ENCODE measurements at places on chromosomes 11 and 22.

- DNase-seq: no peak
Observed at GRCh38 chr11:27409049-27409448, 46.0 kb upstream of the CCDC34 start.

DNA sequence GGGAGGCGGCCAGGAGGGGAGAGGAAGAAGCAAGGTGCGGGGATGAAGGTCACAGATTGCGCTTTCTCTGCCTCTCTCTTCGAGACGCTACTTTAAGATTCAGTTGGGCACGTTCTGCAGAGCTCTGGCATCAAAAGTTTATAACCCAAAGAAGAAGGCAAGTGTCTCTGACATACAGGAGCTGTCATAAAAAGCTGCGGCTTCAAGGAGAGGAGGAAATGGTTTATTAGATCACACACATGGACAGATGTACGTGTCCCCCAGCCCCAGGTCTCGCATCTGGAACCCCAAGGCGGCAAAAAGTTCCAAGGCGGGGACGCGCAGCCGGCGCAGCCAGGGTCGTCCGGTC is 589.0 kb downstream of the OPCML start:
- DNase-seq: no peak

GRCh38 chr11:104060004-104060794 is 23.8 kb downstream of the DDI1 start:
- DNase-seq: no peak

DNA sequence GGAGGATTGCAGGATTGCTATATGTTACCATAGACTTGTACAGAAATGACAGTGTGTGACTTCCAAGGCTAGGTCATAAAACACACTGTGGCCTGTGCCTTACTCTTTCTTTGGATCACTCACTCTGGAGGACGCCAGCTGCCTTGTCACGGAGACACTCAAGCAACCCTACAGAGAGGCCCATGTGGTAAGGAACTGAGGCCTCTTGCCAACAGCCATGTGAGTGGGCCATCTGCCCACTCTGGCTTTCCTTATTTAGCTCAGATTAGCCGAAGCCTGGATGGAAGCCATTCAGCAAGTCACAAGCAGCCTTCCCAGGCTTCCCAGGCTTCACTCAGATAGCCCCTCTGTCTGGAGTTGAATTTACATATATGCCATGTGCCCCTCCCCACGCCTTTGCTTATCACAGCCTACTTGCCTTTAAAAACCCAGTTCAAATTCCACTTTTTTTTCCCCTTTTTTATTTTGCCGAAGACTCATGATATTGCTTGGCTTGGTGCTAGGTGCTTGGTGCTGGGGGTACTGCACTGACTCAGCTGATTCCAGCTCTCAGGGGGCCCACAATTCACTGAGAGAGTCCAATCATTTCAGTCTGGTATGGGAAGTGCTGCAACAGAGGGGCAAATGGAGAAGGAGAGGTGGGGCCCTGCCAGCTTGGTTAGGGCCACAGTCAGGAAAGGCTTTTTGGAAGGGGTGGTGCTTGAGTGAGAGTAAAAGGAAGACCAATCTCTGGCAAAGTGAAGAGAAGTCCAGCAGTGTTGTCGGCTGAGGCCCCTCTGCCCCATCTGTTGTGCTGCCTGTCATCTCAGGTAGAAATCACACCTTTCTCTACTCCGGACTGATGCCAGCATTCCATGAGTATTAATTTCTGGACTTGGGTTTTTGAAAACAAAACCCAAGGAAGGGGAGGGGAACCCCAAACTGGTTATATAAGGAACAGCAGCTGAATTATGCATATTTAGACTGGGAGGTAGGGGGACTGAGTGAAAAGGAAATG is 14.5 kb upstream of the P4HA3 start:
- peak; percentile 86 for DNase-seq

GRCh38 chr22:22786301-22787115 is 101.1 kb upstream of the IGLL5 start:
- peak; percentile 4 for DNase-seq

- DNase-seq: no peak
Observed at GRCh38 chr22:32542677-32543357, 68.2 kb downstream of the FBXO7 start.

GRCh38 chr11:65329478-65329877 is 4.2 kb upstream of the DPF2 start:
- DNase-seq: no peak

GRCh38 chr22:49111085-49111484 is 716.6 kb downstream of the BRD1 start:
- no peak for DNase-seq

DNA sequence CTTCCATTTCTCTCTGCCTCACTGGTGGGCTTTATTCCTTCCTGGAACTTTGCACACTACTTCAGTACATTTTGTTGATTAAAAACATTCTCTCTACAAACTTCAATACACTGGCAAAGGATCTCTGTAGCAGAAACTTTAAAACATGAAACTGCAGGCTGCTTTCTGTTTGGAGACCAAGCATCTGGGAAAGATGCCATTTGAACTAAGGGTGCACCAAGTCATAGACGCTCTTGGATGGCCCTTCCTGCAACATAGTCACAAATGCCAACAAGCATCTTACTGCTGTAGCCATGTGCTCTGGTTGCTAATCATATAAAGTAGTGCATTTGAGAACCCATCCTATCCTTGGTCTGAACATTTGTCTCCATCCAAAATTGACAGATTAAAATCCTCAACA is 56.4 kb downstream of the SNX19 start:
- no peak for DNase-seq

GRCh38 chr11:95563859-95564258 is 225.7 kb downstream of the FAM76B start:
- no peak for DNase-seq

DNA sequence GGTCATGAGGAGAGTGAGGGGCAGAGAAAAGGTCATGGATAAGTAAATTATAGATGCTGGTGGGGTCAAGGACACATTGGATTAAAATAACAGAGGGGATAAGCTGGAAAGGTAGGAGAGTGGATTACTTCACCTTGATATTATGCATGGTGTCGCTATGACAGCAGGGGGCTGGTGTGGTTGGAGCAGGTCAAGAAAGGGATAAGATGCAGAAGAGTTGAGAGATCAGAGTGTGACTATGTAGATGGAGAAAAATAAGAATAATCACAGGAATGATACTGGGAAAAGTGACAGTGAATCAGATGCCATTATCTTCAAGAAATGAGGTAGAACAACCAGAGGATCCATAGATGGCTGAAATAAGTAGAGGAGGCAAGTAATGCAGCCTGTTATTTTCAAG is 29.4 kb upstream of the AMOTL1 start:
- no peak for DNase-seq

DNA sequence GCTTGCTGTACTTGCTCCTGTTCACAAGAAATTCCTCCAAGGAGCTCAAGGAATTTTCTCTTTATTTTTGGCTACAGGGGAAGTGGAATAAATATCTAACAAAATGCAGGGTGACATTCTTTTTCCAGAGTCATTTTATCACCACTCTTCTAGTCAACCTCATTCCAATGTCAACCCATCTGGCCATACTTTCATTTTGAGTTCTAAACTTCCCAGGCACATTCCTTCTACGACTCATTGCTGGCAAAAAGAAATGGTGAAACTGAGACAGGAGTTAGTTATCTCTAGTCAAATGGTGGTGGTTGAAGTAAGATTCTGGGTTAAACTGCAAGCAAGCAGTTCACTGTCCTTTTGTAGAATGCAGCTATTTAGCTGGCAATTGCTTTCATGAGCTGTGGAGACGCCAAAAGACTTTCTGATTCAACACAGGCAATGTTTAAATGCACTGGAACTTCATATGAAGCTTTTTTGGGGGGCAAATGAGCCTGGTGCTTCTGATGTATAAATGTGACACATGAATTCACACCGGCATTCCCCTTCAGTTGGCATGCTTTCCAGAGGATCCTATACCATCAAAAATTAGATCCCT is 304.6 kb downstream of the CADM1 start:
- no peak for DNase-seq

- no peak for DNase-seq
Observed at GRCh38 chr11:85626496-85626895, 648 bp downstream of the DLG2 start.

- DNase-seq: no peak
Observed at GRCh38 chr22:46824344-46824909, 62.0 kb downstream of the TBC1D22A start.

DNA sequence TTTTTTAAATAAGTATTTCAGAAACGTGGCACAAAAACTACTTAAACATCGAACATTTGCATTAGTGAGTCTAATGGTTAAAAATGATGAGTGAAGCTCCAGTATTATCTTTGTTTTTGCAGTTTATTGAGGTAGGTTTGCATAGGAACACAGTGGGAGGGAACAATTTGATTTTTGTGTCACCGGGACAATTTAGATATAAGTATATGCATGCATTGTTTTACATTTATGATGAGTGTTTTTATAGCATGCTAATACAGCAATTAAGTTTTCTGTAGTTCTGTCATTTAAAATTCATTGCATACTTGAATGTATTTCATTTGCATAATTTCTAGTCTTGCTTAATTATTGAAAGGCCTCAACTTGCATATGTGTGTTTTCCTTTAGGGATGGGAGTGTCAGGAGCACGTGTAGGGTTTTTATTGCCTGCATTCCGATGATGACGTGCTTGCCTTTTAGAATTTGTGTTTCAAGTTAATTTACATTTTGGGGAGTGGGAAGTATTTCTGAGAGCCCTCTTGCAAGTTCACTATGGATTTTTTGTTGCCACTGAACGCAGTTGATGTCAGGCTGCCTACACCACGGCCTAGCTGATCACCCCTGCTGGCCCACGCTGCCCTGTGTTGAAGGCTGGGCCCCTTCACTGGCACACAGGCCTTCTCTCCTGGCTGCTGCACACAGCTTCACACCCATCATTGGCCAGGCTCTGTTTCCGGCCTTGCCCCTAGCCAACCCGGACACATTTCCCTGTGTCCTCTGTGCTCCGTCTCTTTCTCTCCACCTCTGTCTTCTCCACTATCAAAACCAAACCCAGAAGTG is 120.9 kb downstream of the TBC1D22A start:
- no peak for DNase-seq

- DNase-seq: no peak
Observed at GRCh38 chr22:19105867-19106802, 16.1 kb downstream of the DGCR2 start.

GRCh38 chr11:130781931-130782330 is 134.3 kb downstream of the SNX19 start:
- no peak for DNase-seq

DNA sequence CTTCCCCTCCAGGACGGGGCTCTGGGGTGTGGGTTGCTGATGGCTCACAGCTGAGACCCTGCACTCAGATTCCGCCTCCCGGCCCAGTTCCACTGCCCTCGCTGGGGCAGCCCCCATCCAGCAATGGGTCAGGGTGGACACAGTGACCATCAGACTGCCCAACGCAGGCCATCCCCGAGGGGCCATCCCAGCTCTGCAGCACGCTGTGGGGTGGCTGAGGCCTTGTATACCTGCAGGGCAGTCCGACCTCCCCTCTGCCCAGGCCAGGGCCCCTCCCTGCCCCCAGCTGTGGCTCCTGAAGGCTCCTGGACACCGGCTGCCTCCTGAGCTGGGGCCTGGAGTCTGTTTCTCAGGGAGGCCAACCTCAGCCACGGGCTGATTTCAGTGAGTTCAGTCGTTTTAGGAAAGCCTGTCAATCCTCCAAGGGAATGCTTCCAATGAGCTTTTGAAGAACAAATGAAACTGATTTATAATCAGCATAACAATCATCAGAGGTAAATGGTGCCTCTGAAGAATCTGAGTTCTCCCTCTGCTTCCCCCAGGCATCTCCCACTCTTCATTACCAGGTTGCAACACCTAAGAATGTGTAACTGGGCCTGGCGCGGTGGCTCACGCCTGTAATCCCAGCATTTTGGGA is 95.1 kb downstream of the CELSR1 start:
- no peak for DNase-seq

DNA sequence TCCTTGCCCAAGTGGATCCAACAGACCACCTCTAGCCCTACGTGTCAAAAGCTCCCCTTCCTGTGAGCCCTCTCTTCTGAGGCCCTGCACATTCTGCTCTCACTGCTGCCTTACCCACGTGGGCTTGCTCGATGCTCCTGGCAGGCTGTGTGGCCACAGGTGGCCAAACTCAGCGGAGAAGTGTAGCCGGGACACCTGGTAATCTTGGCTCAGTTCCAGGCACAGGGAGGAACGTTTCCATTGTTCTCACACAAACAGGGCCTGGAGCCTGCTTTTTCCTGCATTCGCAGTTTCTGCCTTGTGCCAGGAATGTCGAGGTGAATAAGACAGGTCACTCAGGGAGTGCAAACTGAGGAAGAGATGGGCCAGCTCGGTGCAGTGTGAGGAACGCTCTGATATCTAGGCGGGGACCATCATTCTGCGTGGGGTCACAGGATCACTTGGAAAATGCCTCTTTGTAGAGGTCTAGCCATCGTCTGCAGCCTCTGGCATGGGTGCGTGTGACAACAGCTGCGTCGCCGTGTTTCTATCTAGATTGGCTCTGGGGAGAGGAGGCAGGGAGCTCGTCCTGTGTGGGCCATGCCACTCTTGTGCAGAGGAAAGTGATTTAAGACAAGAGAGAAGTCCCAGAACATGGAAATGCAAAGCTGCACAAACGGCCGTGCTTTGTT is 127.6 kb upstream of the PARVA start:
- DNase-seq: peak; percentile 93

Data from NCI-H1092 (cell line).